CD4-positive, alpha-beta T cell treated with Interleukin-10 for 1 hour (primary cell): ENCODE measurements at places on chromosomes 4 and X.

GRCh38 chr4:25117274-25117673 is 43.0 kb downstream of the SEPSECS start:
- no peak for DNase-seq

GRCh38 chr4:123675567-123675966 is 279.0 kb downstream of the SPRY1 start:
- DNase-seq = no peak

DNA sequence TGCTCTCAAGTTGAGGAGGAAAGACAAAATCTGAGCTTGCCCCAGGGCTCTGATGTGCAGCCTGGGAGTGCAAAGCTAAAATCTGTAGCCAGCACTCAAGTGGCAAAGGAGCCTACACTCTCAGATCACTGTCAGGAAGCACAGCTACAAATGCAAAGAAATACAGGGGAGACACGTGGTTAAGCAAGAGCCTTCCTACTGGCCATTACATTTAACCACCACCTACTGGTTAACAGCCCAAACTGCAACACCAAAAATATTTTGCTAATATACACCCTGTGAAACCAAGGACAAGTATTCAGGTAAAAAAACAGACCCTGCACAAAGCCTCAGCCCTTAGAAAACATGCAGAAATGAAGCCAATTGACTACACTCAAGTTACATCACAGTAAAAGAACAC is 170.4 kb upstream of the FGF16 start:
- no peak for DNase-seq

- no peak for DNase-seq
Measured at GRCh38 chr4:39362827-39363226, 3.3 kb downstream of the RFC1 start.

DNA sequence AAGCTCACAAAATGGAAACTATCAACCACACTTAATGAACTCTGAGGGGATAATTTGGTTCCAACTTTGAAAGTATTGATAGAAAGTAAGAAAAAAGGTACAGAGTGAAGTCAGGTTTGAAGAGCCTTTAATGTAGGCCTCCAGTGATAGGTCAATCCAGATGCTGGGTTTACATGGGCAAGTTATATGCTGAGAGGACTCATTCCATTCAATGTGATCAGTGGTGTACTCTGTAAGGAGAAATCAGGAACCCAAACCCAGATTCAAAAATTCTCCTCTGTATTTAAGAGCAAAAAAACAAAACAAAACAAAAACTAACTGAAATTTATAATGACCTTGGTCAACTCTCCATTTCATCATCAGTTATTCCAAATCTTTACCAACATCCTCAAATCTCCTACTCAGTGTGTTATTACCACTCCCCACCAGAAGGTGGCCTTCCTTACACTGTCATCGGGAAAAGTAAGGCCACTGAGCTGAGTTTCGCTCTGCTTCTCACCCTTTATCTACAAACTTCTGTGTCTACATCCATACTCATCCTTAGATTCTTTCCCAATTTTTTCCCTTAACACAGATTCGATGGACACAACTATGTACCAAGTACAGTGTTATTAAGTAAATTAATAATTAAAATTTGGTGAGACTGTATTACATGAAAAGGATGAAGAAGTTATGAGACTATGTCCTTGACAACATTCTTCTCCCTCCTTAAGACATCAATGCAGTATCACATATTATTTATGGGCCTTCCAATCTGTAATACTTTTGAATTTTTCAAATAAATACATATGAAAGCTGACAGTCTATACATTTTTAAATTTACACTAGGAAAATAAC is 88.3 kb downstream of the ZAR1 start:
- peak; percentile 67 for DNase-seq

DNA sequence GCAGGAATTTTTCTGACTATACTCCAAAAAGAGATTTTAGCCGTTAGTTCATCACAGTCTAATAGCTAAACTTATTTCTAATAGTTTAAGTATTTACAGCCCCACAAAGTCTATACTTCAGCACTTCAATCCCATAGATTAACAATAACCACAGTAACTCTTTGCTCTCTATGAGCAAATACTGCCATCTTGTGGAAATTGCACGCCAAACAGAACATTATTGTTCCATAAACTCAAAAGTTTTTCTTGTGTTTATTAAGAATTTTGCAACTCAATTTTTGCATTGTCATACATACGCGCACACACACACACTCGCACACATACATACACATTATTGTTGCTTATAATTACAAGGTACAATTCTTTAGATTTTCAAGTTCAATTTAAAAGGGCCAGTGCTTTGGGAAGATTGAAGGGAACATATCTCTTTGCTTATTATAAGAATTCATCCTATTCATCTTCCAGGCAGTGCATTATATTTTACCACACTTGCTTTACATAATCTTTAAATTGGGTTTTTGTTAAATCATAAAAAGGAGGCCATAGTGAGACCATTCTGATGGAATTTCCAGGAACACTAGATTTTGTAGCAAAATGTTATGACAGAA is 63.8 kb upstream of the ATOH1 start:
- peak; percentile 21 for DNase-seq

- DNase-seq = no peak
Measured at GRCh38 chr4:3689006-3689405, 77.2 kb upstream of the ADRA2C start.

DNA sequence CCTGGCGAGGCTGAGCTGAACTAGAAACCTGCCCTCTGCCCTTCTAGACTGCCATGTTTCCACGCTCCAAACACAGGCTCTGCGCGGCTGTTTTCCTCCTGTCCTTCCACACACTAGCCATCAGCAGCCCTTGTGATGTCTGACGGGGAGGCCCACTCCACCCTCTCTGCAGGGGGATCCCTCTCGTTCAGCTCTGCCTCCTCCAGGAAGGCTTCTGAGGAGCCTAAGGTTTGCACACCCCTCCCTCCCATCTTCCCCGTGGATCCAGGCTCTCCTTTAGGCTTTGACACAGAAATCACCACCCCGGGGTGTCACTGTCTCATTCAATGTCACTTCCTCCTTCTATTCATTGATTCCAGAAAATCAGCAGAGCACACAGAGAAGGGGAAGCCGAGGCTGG is 38.6 kb upstream of the CRMP1 start:
- DNase-seq = no peak

DNA sequence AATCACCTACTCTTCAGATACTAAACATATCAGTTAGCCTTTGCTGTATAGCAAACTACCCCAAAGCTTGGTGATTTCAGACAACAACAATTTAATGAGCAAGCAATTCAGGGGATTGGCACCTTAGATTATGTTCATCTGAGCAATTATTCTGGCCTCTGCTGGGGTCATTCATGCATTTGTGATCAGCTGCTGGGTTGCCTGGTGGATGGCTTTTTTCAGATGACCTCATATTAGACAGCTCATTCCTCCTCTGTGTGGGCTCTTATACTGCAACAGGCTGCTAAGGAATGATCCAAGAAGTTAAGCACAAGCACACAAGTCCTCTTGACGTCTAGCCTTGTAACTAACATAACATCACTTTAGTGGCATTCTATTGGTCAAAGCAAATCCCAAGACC is 153.0 kb upstream of the PPP1R2C start:
- no peak for DNase-seq

DNA sequence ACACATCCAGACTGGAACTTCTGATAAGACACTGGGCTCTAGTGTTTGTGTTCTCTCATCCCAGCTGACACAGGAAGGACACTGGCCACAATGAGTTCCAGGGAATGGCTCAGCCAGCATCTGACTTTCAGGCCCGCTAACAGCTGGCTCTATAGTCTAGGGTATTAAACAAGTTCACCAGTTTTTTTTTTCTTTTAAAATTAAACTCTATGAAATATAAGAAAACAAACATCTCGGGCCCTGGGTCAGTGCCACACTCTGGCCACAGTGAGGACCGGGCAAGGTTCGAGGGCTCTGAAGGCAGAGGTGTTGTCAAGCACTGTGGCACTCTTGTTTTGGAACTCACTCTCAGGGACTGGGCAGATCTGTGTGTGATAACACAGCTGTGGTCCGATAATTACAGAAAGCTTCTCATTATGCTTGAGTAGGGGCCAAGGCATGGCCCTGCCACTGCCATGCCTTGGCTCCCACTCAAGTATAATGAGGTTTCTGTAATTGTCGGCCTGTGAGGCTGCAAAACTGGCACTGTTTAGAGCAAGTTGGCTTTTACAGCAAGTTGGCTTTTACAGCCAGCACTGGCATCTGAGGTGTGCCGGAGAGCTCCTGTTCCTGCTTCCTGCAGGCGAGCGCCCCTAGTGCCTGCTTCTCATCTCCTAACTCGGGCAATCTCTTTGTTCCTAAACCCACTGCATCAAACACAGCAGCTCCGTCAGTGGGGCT is 62.8 kb downstream of the PPP1R2C start:
- DNase-seq = peak; percentile 40

DNA sequence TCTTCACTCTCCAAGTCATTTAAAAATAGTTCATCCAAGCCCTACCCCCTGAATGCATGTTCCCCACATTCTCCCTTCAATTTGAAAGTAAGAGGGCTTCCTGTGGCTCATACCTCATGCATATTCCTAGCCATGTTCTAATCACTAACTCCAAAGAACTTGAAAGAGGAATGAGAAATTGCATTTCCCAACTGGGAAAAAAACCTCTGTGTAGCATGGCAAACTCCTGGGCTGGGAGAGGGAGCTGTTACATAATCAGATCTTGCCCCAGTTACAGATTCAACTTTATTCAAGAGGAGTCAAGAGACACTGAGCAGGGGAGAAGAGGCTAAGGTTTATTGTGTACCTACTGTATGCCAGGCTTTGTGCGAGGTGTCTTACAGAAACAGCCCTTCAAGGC is 90.2 kb downstream of the SLC2A9 start:
- DNase-seq = no peak

DNA sequence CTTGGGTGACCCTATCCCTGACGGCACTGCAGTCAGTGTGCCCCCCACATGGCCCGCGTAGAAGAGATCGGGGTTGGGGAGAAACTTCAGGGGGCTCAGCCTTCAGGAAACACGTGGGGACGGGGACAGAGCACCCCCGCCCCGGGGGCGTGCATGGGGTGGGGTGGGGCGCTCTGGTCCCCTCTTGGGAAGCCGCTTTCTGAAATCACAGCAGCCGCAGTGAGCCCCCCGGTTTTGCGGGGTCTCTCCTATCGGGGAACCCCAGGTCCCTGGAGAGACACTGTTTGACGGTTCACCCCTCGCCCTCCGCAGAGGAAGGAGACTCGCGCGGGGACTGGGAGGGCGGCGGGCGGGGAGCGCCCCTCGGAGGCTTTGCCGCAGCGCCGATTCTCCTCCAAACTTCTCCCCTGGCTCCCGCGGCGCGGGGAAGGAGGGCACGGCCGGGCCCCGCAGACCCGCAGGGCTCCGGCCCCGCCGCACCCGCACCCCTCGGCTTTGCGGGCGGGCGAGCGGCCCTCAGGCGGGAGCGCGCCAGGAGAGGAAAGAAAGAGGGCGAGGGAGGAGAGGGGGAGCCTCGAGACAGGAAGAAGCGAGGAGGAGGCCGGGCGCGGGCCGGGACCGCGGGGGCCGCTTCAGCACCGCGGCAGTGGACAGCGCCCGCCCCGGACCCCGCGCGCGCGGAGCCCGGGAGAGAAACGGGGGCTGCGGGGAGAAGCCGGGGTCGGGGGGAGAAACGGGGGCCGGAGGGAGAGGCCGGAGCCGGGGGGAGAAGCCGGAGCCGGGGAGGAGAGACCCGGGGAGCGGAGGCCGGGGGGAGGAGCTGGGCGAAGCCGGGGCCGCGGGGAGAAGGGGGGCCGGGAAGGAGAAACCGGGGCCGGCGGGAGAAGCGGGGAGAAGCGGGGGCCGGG is 612 bp downstream of the CPLX1 start:
- peak; percentile 28 for DNase-seq

DNA sequence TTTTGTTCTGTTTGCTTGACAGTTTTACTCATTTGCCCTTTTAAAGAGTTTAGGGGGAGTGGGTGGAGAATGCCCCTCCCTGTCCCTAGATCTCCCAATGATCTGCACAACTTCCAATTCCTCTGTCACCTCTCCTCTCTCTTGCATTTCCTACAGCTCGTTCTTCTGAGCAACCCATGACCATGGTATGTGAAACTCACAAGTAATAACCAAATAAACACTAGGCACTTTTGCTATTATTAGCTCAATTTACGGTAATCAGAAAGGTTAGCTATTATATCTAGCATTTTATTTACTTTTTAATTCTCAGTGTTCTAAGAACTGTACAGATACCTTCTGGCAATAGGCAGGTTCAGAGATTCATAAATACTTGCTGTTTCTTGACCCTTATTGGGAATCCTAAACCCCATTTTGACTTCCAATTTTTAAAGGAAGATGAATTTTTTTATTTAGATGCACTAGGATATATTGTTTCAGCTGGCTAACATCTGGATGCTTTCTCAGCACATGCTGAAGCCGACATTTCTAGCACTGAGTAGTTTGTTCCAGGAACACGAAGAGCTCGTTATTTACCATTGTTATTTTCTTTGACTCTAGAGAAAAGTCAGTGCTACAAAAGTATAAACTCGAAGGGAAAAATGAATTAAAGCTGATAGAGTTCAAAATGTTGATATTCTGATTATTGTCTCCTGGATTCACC is 194.7 kb upstream of the TLL1 start:
- no peak for DNase-seq

- DNase-seq = peak; percentile 87
Measured at GRCh38 chr4:1055721-1056590, 44.5 kb downstream of the FGFRL1 start.

GRCh38 chr4:2354118-2354517 is 64.3 kb downstream of the ZFYVE28 start:
- DNase-seq = peak; percentile 37

DNA sequence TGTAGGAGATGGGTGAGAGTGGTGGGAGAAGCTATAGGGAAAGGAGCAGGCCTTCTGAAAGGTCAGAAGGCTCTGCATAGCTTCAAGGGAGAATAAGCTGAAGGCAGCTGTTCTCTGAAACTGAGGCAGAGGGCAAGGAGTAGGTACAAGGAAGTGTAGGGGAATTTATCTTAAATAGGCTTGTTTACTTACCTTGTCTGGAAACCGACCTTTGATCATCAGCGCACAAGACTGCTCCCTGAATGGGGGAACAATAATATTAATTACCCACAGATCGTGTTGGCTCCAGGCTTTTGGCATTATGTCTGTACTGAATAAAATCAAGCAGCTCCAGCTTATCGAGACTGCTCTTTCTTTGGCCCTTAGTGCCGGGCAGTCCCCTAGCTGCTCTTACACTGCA is 175.5 kb upstream of the MAGEB16 start:
- no peak for DNase-seq

DNA sequence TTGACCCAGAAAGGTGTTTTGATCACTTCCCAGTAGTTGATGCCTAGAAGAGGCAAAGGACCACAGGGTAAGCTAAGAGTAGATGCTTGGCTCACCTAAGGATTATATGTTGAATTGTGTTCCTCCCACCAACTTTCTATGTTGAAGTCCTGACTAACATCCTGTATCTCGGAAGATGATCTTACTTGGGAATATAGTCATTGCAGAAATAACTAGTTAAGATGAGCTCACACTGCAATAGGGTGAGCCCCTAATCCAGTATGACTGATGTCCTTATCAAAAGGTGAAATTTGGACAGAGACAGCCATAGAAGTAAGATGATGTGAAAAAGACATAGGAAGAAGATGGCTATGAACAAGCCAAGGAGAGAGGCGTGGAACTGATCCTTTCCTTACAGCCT is 3.3 kb upstream of the HMGB2 start:
- DNase-seq = no peak
